ENCODE measurements at places on chromosomes 4 and X. TPM values are rescaled to one million over a fixed set of nuclear protein-coding genes. Genes with fewer than 3 reads are reported as not detected.

- no peaks in the 10 kb centered on the region for H3K27me3 ChIP-seq
- no peak overlapping the region for H3K27ac ChIP-seq
- H3K36me3 ChIP-seq = no peaks in the 10 kb centered on the region
- H3K4me3 ChIP-seq = no peak overlapping the region
- no peaks in the 10 kb centered on the region for H3K4me1 ChIP-seq
- DNase-seq = no peak
Observed at GRCh38 chrX:13533726-13534125, 35.7 kb upstream of the EGFL6 start.

GRCh38 chr4:6892190-6892908 is 17.3 kb upstream of the TBC1D14 start:
- no peaks in the 10 kb centered on the region for H3K36me3 ChIP-seq
- no peaks in the 10 kb centered on the region for H3K4me1 ChIP-seq
- peak overlapping the region; percentile 5 for H3K4me3 ChIP-seq
- H3K27me3 ChIP-seq = no peaks in the 10 kb centered on the region
- peak overlapping the region; percentile 4 for H3K27ac ChIP-seq

DNA sequence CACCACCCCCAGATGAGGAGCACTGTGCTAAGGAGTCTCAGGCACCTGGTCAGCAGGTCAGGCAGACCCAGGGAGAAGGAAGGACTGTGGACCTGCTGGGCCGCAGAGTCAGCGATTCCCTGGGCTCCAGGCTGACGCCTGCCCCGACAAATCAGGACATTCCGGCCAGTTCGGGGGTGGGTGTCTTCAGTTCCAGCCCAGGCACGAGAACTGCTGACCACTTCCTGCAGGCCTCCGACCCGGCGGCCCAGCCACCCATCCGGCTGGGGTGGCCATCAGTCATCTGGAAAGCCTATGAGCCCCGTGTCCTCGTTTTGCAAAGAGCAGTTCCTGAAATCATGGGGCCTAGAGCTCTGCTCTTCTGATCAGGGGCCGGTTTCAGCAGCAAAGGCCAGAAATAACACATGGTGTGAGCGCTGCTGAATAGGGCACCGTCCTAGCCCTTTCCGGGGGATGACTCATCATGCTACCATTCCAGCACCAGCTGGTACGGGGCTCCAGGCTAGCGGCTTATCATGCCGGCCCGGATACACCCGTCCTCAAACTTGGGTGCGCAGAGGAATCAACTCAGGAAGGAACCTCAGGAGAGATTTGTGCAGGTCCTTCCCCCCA is 7.8 kb upstream of the SH3TC1 start:
- H3K27me3 ChIP-seq = no peaks in the 10 kb centered on the region
- no peaks in the 10 kb centered on the region for H3K36me3 ChIP-seq
- peaks cover 38% of the 10 kb centered on the region for H3K4me1 ChIP-seq
- peak overlapping the region; percentile 37 for H3K4me3 ChIP-seq
- H3K27ac ChIP-seq = peak overlapping the region; percentile 84
- DNase-seq = no peak

- H3K27me3 ChIP-seq = no peaks in the 10 kb centered on the region
- no peak overlapping the region for H3K4me3 ChIP-seq
- H3K36me3 ChIP-seq = no peaks in the 10 kb centered on the region
- DNase-seq = no peak
Observed at GRCh38 chrX:120755066-120755846, 120.4 kb downstream of the CT47B1 start.

GRCh38 chrX:103155201-103155600 is 59.7 kb upstream of the BEX4 start:
- H3K36me3 ChIP-seq = no peaks in the 10 kb centered on the region
- H3K27ac ChIP-seq = no peak overlapping the region
- H3K4me3 ChIP-seq = no peak overlapping the region
- peaks cover 5% of the 10 kb centered on the region for H3K4me1 ChIP-seq

DNA sequence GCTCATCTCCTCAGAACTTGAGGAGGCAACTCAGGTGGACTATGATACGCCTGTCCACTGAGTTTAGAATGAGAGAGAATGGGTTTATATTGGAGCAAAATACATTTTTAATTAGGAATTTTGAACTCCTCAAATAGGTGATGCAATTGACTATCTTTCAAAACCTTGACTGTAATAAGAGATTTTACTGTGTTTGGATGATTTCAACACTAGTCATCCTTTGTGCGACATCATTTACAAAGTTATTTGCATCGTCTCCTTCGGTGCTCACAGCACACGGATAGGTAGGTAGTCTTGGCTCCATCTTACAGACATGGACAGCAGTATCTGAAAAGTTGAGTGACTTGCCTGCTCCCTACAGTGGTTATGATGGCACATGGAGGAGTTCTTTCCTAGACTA is 67.0 kb downstream of the AASDH start:
- no peaks in the 10 kb centered on the region for H3K4me1 ChIP-seq
- no peaks in the 10 kb centered on the region for H3K36me3 ChIP-seq
- no peak overlapping the region for H3K27ac ChIP-seq
- H3K4me3 ChIP-seq = no peak overlapping the region
- H3K27me3 ChIP-seq = no peaks in the 10 kb centered on the region

- no peak overlapping the region for H3K4me3 ChIP-seq
- H3K27me3 ChIP-seq = no peaks in the 10 kb centered on the region
- no peak for DNase-seq
- no peaks in the 10 kb centered on the region for H3K36me3 ChIP-seq
Observed at GRCh38 chrX:150451953-150452352, 88.8 kb downstream of the MAMLD1 start.

GRCh38 chr4:96598465-96598864 is 758.6 kb downstream of the PDHA2 start:
- no peak overlapping the region for H3K4me3 ChIP-seq
- no peak for DNase-seq
- H3K27ac ChIP-seq = no peak overlapping the region
- H3K4me1 ChIP-seq = no peaks in the 10 kb centered on the region
- no peaks in the 10 kb centered on the region for H3K27me3 ChIP-seq
- H3K36me3 ChIP-seq = no peaks in the 10 kb centered on the region

- H3K4me3 ChIP-seq = peak overlapping the region; percentile 74
- H3K4me1 ChIP-seq = no peaks in the 10 kb centered on the region
- H3K27ac ChIP-seq = peak overlapping the region; percentile 89
- H3K27me3 ChIP-seq = no peaks in the 10 kb centered on the region
- DNase-seq = no peak
- no peaks in the 10 kb centered on the region for H3K36me3 ChIP-seq
Observed at GRCh38 chrX:107826238-107827029, 768 bp downstream of the MID2 start.

- no peak overlapping the region for H3K27ac ChIP-seq
- H3K36me3 ChIP-seq = no peaks in the 10 kb centered on the region
Observed at GRCh38 chr4:15659768-15660570, 4.8 kb upstream of the FBXL5 start.

- no peaks in the 10 kb centered on the region for H3K4me1 ChIP-seq
- no peaks in the 10 kb centered on the region for H3K36me3 ChIP-seq
- peak within 1 kb of the TSS; percentile 72 for H3K4me3 ChIP-seq
- no peak within 1 kb of the TSS for H3K27ac ChIP-seq
- no peaks in the 10 kb centered on the region for H3K27me3 ChIP-seq
Observed at GRCh38 chrX:153411255-153411987, at the start of gene ZFP92. Gene ZFP92 (plus strand): TSS chrX:153411472. CDS start chrX:153418323, 6,851 bp downstream.

GRCh38 chrX:40130207-40130606 is 32.4 kb upstream of the BCOR start:
- no peak for DNase-seq
- H3K4me3 ChIP-seq = no peak overlapping the region
- no peaks in the 10 kb centered on the region for H3K27me3 ChIP-seq
- peak overlapping the region; percentile 88 for H3K27ac ChIP-seq

- no peaks in the 10 kb centered on the region for H3K4me1 ChIP-seq
- no peak overlapping the region for H3K4me3 ChIP-seq
- no peaks in the 10 kb centered on the region for H3K36me3 ChIP-seq
- H3K27me3 ChIP-seq = no peaks in the 10 kb centered on the region
- H3K27ac ChIP-seq = no peak overlapping the region
- DNase-seq = no peak
Observed at GRCh38 chr4:161767116-161767515, 396.7 kb downstream of the FSTL5 start.

GRCh38 chrX:404656-405055 is 17.9 kb upstream of the PPP2R3B start:
- no peak overlapping the region for H3K27ac ChIP-seq
- H3K36me3 ChIP-seq = no peaks in the 10 kb centered on the region
- no peak overlapping the region for H3K4me3 ChIP-seq
- H3K4me1 ChIP-seq = no peaks in the 10 kb centered on the region
- DNase-seq = no peak

- no peaks in the 10 kb centered on the region for H3K36me3 ChIP-seq
- no peak overlapping the region for H3K27ac ChIP-seq
- H3K4me3 ChIP-seq = no peak overlapping the region
- no peaks in the 10 kb centered on the region for H3K4me1 ChIP-seq
- no peak for DNase-seq
Observed at GRCh38 chrX:115940348-115940747, 230.2 kb upstream of the AGTR2 start.

- DNase-seq = no peak
- H3K4me1 ChIP-seq = no peaks in the 10 kb centered on the region
- H3K4me3 ChIP-seq = no peak overlapping the region
Observed at GRCh38 chr4:47275595-47275994, 187.9 kb downstream of the COMMD8 start.

DNA sequence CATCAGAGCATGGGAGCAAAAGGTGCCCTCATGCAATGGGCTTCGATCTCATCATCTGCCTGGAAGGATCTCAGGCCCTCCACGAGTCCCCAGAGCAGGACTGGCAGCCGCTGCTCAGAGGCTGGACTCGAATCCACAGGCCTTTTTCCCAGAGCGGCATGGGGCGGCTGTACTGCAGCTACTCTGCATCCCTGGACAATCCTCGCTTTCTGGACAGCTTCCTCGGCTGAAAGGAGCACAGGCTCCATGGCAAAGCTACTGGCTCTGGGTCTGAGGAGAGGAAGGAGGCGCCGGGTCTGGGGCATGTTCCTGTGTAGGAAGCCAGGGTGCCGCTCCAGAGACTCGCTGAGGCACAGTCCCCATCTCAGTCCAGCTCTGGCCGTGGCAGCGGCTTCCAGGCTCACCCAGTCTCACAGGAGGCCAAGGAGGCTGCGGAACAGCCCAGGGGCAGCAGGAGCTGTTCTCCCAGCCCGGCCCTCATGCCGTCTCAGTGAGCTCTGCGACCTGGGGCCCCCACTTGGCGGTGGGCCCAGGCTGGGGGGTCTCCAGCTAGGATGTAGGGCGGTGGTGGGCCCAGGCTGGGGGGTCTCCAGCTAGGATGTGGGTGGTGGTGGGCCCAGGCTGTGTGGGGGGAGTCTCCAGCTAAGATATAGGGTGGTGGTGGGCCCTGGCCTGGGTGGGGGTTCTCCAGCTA is 2.7 kb upstream of the SPON2 start:
- no peak overlapping the region for H3K4me3 ChIP-seq
- peaks cover 14% of the 10 kb centered on the region for H3K4me1 ChIP-seq
- DNase-seq = no peak
- H3K27ac ChIP-seq = no peak overlapping the region
- H3K36me3 ChIP-seq = no peaks in the 10 kb centered on the region
- H3K27me3 ChIP-seq = peaks cover 13% of the 10 kb centered on the region

DNA sequence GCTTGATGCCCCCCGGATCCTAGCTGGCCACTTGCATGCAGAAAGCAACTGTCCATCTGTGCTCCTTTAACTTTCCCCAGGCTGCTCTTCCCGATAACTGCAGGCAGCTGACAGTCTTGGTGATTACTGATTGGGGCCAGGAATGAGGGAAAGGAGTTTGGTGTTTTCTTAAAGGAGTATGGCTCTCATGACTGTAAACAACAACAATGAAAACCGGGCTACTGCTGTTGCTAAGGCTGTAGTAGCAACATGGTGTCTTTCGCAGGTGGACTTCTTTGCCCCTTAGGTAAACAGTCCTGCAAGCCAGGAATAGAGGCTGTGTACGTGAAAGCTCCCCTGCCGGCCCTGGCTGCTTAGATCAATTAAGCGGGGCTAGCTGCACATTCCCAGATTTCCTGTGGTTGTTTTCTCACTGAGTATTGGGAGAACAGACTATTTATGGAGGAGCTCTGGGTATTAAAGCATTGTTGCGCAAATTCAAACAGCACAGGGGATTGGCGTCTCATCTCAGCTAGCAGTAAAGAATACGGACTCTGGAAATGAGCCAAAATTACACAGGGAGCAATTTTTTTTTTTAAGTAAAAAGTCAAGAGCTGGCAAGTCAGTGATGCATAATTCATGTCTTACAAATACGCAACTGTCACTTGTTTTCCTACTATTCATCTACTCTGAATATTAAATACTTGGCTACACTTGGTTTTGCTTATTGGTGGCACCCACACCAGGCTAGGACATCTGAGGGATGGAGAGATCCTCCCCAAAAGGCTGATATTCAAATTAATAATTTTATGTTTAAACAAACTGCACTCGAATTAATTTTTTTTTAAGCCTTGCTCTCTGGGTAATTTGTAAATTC is 61.6 kb upstream of the NAP1L5 start:
- peaks cover 5% of the 10 kb centered on the region for H3K36me3 ChIP-seq
- peaks cover 15% of the 10 kb centered on the region for H3K4me1 ChIP-seq
- H3K27me3 ChIP-seq = no peaks in the 10 kb centered on the region
- no peak for DNase-seq
- no peak overlapping the region for H3K4me3 ChIP-seq

GRCh38 chr4:11839889-11840288 is 411.2 kb upstream of the HS3ST1 start:
- no peaks in the 10 kb centered on the region for H3K36me3 ChIP-seq
- H3K4me1 ChIP-seq = no peaks in the 10 kb centered on the region
- no peak overlapping the region for H3K4me3 ChIP-seq
- H3K27ac ChIP-seq = no peak overlapping the region

DNA sequence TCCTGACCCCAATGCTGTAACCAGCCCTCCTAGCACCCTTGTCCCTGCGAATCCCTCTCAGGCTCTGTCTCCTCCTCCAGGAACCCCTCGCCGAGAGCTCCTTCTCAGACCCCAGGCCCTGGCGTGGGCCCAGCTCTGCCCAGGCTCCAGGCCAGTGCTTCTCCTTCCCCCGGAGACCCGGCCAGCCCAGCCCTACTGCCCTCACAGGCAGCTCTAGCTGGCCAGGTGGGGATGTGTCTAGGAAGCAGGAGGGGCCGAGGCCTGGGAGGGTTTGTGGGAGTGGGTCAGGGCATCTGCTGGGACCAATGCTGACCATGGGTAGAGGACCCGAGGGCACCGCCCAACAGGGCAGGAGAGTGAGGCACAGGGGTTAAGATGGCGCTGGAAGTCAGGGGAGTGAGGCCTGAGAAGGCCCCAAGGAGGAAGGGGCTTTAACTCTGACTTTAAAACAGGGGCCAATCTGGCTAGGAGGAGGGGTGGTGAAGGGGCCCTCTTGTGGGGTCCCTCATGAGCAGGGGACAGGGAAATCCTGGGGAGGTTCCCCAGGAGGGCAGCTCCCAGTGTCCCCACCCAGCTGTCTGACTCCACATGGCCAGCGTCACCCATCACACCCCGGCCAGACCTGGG is 64.7 kb upstream of the NKX1-1 start:
- H3K4me1 ChIP-seq = no peaks in the 10 kb centered on the region
- H3K4me3 ChIP-seq = no peak overlapping the region
- no peak for DNase-seq
- H3K27ac ChIP-seq = no peak overlapping the region
- H3K36me3 ChIP-seq = no peaks in the 10 kb centered on the region

GRCh38 chrX:1481636-1482529 is 29.2 kb upstream of the ASMTL start:
- DNase-seq = no peak
- peak overlapping the region; percentile 43 for H3K4me3 ChIP-seq
- H3K36me3 ChIP-seq = no peaks in the 10 kb centered on the region
- H3K27ac ChIP-seq = peak overlapping the region; percentile 3

The ADGRG4 gene
- total RNA-seq = 0.14 TPM

The GNRHR gene
- not detected for total RNA-seq

The POU4F2 gene
- not detected for total RNA-seq

The YIPF7 gene
- total RNA-seq = not detected

The CACNA1F gene
- 0.81 TPM for total RNA-seq

The PPBP gene
- total RNA-seq = not detected

Data from thoracic aorta (tissue), 2 donors.